Gastroesophageal sphincter (tissue), 4 donors: ENCODE measurements at places on chromosomes 12 and 14. TPM values are rescaled to one million over a fixed set of nuclear protein-coding genes. Genes with fewer than 3 reads are reported as not detected.

The KRT73 gene
- not detected for total RNA-seq

The KRT85 gene
- total RNA-seq, result not detected

The KLRC1 gene
- 1.1 TPM for total RNA-seq

- ATAC-seq, result no peak
Observed at GRCh38 chr12:80825506-80825905, 108.8 kb downstream of the MYF5 start.

The PPP4R4 gene
- total RNA-seq, result 6.5 TPM

The NTS gene
- total RNA-seq, result 0.66 TPM

GRCh38 chr14:63912286-63912685 is 59.5 kb downstream of the SYNE2 start:
- no peak for ATAC-seq

DNA sequence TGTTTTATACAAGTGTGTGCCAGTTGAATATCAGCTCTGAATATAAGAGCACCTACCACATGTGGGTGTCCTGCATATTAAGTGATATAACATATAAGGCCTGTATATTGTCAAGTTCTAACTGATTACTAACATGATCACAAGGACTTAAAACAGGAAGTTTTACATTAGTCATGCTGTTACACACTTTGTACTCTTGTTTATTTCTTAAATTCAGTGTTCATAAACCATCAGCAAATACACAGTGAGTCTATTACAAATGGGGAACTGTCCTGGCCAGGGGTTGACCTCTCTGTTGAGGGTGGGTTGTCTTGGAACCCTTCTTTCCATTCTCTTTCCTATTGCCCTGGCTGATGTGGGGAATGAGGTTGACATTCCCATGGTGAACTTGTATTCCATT is 19.1 kb downstream of the HELB start:
- ATAC-seq, result no peak

- ATAC-seq, result no peak
Observed at GRCh38 chr14:33899723-33900341, 51.0 kb downstream of the EGLN3 start.

- ATAC-seq, result no peak
Observed at GRCh38 chr12:122965321-122965751, 927 bp downstream of the ABCB9 start.

GRCh38 chr14:73344319-73344718 is 107.0 kb downstream of the PAPLN start:
- no peak for ATAC-seq

DNA sequence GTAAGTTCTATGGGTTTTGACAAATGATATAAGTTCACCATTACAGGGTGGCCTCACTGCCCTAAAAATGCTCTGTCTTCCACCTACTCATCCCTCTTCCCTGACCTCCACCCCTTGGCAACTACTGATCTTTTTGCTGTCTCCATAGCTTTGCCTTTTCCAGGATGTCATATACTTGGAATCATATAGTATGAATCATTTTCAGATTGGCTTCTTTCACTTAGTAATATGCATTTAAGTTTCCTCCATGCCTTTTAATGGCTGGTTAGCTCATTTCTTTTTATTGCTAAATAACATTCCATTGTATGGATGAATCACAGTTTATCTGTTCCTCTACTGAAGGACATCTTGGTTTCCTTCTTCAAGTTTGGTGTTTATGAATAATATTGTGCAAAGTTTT is 14.0 kb upstream of the PEX5 start:
- no peak for ATAC-seq

The AQP5 gene
- 7.8 TPM for total RNA-seq

DNA sequence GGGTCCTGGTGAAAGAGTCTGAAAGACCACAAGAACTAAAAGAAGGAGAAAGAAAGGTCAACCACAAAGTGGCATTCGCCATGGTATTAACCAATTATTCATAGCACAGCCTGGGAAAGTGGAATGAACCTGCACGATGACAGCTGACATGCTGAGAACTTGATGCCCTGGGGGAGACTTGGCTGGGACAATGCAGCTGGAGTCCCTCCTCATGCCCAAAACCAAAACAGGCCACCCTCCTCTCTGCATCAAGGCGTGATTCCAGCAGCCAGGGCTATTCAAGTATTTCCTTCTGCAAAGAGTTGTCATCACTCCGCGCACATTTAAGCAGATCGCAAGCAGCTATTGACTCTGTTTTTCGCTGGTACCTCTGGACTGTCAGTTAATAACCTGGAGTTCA is 167.1 kb upstream of the NOS1 start:
- no peak for ATAC-seq

DNA sequence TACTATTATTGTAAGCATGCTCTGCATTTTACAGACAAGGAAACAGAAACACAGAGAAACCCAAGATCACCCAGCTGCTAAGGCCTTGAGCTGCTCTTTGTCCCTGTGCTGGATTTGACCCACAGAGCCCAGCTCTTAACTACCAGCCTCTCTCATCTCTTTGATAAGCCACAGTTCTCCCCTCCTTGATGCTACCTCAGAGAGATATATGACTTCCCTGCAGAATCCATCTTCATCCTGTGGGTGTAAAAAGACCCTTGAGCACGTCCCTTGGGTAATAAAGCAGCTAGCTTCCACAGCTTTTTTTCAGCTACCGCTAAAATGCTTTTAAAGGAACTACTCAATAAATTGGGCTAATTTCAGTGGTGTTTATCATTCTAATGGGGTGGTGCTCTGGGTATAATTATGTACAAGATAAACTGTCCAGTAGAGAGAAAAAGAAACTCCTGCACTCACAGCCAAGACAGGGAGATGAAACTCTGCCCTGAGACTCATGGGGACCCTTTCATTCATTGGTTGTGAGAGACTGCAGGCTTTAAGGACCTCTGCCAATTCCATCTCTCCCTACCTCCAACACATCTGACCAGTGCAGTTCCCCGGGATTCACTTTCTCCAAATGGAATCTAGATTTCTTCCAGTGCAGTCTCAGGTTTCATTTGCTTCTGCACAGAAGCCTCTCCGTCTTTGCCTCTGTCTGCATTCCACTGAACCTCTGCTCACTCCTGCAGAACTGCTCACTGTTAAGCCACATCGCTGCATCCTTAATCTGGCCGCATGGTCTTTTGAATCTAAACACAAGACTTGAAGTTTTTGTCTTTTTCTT is 24.7 kb upstream of the NTF3 start:
- no peak for ATAC-seq

The RBMS2 gene
- total RNA-seq, result 27.4 TPM

- ATAC-seq, result no peak
Observed at GRCh38 chr12:122099856-122100255, 21.3 kb downstream of the MLXIP start.

The TMTC1 gene
- 190 TPM for total RNA-seq

DNA sequence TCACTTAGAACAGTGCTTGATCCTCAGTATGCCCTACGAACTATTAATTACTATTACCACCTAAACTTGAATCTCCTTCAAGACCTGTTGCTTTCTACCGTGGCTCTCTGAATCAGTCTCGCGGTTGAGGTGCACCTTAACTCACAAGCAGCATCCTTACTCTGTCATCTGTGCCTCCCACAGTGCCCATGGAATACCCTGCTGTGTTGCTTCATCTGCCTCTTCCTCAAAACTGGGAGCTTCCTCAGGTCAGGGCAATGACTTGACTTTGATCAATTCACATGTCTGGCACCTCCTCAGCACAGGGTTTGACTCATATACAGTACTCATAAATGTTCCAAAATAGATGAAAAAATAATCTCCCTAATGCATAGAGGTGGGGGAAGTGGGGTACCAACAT is 305.9 kb downstream of the NUAK1 start:
- no peak for ATAC-seq

GRCh38 chr12:70733385-70733784 is 96.2 kb upstream of the PTPRB start:
- ATAC-seq, result no peak

- ATAC-seq, result no peak
Observed at GRCh38 chr14:75254901-75255584, 23.6 kb upstream of the FOS start.

DNA sequence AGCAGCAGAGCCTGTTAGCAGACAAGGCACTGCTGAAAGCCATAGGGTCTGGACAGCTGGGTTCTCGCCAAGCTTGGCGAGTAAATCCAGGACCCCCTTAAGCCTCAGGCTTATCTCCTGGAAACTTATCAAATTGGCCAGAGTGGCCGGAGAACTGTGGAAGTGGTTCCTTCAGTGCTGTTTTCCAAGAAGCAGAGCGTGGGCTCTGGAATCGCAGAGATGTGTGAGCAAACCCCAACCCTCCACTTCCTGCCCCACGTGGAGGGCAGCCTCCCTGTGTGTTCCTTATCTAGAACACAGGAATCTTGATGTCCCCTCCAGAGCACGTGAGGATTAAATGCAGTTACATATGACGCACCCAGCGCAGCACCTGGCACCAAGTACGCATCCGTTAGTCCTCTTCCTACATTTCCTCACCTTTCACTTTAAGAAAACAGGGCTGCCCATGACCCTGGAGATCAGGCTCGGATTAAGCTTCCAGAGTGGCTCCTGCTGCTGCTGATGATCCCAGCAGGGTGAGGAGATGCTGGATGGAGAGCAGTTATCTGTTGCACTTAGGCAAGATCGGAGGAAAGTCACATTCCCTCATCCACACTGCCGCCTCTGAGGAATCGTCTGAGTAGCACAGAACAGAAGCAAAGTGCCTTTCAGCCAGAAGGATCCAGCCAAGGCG is 35.0 kb downstream of the MMAB start:
- no peak for ATAC-seq

The COX8C gene
- not detected for total RNA-seq

The TAS2R7 gene
- total RNA-seq, result not detected

DNA sequence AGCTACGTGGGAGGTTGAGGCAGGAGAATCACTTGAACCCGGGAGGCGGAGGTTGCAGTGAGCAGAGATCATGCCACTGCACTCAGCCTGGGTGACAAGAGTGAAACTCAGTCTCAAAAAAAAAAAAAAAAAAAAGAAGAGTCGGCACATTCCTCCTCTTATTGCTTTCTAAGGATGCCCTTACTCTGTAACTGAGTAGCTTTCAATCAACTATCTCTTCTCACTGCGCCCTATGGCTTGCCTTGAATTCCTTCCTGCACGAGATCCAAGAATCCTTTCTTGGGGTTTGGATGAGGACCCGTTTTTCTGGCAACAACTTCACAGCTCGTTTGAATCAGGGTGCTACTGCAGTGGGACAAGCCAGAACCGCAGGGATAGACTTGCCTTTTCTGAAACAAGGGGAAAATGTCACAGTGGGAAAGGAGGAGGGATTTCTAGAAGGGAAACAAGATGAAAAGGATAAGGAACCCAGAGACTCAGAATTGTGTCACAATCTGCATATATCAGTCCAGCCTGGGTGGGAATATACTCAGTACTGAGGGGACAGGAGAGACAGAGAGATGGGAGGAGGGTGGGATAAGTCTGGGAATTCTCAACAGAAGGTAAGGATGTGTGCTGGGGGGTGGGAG is 16.1 kb upstream of the RND1 start:
- ATAC-seq, result no peak

The FAM177A1 gene
- 70.0 TPM for total RNA-seq

DNA sequence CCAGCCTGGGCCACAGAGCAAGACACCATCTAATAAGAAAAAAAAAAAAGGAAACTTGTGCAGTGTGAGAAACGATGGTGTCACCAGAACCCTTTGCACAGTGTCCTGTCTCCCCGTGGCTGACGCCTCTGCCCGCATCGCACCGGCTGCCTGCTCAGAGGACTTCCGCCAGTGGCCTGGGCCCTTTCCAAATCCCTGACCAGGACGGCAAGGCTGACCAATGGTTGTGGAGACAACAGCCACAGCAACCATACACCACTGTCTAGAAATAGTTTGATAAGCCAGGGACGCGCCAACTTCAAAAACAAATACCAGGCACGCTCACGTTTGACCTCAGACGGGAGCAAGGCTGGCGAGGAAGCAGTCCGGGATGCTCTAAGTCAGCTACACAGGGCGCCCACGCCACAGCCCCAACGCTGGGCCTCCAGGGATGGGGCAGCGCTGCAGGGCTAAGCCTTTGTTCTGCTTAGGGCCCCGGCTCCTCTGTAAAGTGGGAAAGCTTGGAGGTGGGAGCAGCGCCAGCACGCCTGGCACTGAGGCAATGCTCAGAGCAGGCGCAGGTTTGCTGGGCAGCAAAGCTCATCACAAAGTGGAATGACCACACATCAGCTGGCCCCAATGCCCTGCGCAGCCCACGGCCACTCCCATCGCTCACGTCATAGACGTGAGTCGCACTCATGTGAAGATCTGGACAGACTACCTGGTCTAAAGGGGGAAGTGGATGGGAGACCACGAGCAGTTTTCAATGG is 12.5 kb downstream of the PGAM5 start:
- ATAC-seq, result no peak

The CNPY2 gene
- 69.3 TPM for total RNA-seq

DNA sequence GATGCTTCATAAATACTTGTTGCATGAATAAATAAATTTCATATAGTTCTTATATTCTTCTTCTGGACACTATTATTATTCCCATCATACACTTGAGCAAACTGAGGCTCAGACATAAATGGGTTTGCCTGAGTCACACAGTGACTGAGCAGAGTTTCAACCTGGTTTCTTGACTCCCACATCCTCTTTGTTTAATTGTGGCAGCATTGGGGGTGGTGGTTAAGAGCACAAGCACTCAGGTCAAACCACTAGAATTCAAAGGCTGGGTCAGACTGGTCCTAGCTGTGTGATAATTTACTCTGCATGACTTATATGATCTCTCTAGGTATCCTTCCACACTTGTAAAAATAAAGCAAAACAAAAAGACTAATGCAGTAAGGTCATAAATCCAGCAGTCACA is 274.9 kb upstream of the SRRM4 start:
- ATAC-seq, result no peak

GRCh38 chr12:27015730-27016076 is 1.5 kb upstream of the TM7SF3 start:
- ATAC-seq, result no peak

The SMOC1 gene
- total RNA-seq, result not detected

DNA sequence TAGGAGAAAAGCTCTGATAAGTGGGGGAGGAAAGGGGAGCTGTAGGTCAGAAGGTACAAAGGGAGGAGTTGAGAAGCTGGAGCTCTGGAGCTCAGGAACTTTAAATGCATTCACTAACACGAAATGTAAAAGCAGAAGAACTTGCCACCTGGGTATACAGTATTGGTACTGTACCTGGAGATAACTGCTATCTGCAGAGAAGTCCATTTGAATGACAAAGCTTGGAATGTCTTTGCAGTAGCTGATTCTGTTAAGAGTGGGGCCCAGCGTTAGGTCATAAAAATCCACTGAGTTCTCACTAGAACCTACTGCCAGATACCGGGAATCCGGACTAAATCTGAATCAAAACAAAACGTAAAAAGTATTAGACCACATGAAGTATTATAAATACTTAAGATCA is 55.6 kb downstream of the ZC3H14 start:
- ATAC-seq, result no peak

- peak; percentile 68 for ATAC-seq
Observed at GRCh38 chr12:67457778-67458665, 188.9 kb downstream of the CAND1 start.

GRCh38 chr14:60805841-60806430 is 71.4 kb downstream of the MNAT1 start:
- no peak for ATAC-seq

GRCh38 chr14:73223049-73223448 is 14.3 kb upstream of the PAPLN start:
- ATAC-seq, result peak; percentile 88
